ENCODE measurements at places on chromosomes 7 and 10.

DNA sequence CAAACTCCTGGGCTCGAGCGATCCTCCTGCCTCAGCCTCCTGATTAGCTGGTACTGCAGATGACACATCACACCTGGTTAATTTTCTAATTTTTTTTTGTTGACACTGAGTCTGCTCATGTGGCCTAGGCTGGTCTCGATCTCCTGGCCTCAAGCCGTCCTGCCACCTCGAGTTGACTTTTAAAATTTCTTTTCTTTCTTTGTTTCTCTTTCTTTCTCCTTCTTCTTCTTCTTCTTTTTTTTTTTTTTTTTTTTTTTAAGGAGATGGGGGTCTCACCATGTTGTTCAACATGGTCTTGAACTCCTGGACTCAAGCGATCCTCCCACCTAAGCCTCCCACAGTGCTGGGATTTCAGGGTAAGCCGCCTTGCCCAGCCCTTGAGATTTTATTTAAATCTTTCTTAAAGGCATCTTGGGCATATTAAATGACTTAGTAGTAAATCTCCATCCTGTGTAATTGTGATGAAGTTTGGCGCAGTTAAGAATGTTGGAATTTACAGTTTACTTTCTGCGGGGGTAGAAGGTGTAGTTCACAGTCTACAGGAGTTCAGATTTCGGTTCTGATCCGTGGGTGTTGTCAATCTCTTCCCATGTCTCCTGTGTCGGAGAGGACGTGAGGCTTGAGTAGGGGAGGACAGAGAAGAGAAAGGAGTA lies 1.0 kb upstream of the ITGA8 start:
- DNase-seq, result no peak

GRCh38 chr10:48470893-48471805 lies 133.7 kb downstream of the ARHGAP22 start:
- no peak for DNase-seq

GRCh38 chr10:21114683-21115082 lies 217.6 kb upstream of the NEBL start:
- DNase-seq, result no peak

DNA sequence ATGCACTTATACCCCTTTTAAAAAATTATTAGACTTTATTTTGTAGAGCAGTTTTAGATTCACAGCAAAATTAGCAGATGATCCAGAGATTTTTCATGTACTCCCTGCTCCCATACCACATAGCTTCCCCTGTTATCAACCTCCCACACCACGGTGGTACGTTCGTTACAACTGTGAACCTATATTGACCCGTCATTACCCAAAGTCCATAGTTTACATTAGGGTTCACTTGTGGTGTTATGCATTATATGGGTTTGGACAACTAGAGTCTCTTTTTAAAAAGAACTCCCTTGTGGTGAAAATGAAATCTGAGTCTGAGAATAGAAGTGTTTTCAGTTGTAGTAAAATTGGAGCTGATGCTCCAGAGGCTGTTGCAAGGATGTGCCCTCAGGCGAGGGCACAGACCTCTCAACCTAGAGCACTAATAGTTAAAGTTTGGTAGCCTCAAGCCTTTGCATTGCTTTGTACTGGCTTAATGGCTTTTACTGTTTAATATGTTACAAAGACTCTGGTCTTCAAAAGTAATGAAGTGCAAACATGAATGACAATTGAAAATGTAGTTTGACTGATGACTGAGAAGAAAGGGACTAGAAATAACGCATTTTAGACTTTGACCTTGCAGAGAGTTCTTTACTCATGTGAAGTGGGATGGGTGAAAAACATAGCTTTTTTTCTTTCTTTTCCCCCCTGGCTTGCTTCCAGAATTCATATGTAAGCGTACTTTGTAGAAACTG lies 30.6 kb upstream of the CSTF2T start:
- DNase-seq, result no peak

- DNase-seq, result no peak
Measured at GRCh38 chr7:3537210-3537875, 236.3 kb downstream of the SDK1 start.

DNA sequence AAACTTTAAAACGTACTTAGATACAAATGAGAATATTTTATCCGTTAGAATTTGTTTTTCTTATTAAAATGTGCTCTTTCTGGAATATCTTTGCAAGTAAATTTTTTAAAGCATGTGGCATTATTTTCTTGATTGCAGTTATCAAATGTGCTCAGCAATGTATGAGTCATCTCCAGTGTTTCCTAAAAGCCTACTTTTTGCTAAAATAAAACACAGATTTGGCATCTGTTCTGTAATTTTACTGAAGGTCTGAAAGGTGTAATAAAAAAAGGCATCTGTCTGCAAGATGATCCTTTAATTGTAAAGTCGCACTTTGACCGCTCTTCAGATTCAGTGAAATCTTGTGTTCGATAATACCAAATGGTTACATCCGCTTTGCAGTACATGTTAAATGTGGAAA lies 3.4 kb downstream of the GNAT3 start:
- no peak for DNase-seq

DNA sequence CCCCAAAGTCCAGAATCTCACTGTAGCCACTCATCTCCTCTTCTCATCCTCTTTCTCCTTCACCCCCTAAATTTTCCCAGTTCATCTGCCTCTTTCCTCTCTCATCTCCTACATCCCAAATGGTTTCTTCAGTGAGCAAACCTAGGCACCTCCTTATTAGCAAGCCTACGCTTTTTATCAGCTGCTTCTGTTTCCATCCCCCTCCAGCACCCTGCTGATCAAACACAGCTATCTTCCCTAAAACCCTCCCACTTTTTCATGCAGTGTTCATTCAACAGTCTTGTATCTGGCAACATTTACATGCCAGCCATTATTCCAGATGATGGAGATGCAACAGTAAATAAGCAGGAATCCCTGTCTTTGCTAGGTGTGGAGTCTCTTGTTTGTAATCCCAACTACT lies 3.3 kb upstream of the ABRAXAS2 start:
- no peak for DNase-seq

GRCh38 chr7:84949501-84949900 lies 237.4 kb downstream of the SEMA3D start:
- no peak for DNase-seq

GRCh38 chr10:49294731-49295130 lies 4.2 kb upstream of the C10orf71 start:
- no peak for DNase-seq

DNA sequence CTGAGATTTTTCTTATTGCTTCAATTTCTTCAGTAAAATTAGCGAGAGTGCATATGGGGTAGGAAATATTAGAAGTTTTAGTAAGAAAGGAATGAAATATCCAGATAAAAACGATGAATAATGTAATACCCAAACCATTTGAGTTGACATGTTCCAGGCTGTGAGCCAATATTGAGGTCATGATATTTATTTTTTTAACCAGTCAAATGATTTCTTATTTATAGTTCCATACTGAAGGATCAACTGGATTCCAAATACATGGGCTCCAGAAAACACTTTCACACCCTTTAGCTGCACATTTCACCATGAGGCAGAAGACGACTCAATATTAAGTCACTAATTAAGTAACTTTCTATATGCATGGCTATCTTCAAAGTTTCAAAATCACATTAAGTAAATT lies 312.5 kb downstream of the PPP1R3A start:
- no peak for DNase-seq

DNA sequence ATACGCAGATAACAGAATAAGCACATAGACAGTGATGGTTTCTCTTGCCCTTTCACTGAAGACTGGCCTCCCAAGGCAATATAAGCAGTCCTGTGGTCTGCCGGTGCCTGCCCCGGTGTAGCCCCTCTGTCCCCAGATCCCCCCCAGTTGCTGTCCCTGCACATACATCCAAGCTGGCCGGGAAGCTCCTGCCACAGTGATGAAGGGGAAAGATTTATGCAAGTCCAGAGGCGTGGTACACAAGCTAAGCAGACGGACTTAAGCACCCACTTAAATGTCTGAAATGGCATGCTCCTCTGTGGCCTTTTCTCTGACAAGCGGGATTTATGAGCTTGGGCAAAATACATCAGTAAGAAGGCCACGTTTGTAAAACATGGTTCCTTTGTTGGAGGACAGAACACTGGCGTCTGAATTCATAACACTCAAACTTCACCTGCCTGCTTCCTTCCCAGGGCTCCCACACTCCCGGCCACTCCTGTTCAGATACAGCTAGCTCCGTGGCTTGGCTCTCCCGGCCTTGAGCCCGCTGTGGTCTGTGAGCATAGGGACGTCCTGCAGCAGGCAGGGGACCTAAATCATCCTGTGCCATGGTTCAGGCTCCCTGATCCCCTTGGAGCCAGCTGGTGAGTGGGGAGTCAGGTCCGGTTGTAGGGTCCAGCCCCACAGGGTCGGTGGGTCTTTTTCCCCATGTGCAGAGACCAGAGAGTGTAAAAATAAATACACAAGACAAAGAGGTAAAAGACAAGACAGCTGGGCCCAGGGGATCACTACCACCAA lies 61.7 kb upstream of the PPP2R2D start:
- no peak for DNase-seq

- DNase-seq, result no peak
Measured at GRCh38 chr7:103752995-103753394, 236.5 kb downstream of the RELN start.

DNA sequence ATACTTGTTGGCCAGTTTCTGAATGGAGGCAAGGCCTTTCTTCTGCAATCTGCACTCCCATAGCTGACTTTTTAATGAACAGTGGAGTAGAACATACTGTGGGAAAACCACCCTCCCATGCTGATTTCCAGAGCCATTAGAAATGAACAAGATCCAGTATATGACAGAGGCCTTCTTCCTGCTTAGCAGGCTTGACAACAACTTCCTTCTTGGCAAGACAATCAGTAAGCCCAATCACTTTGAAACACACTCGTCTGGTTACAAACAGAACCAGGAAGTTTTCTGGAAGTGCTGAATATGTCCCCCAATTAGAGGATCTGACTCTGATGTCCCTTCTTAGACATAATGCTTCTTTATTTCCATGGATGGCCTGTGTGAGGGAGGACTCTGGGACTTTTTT lies 103.4 kb downstream of the SAMD9 start:
- no peak for DNase-seq

DNA sequence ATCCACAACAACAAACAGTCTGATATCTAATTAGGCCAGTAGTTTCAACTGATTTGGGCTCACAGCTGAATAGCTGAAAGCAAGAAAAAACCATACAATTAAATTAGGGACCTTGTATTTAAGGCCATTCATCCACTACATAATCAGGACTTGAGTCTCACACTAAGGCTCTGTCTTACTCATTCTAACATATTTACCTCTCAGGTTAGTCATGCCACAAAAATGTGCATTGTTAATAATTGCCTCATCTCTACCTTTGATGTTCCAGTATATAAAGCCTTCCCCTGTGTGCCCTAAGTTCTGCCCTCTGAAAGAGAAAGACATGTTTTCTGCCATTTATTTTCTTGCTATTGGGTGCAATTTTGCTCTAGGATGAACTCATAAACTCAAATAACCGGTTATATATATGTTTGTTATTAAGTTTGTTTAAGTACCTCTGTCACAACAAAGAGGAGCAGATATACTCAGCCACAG lies 5.3 kb upstream of the C1GALT1 start:
- no peak for DNase-seq

- no peak for DNase-seq
Measured at GRCh38 chr7:142391191-142391992, 133.5 kb upstream of the PRSS58 start.

DNA sequence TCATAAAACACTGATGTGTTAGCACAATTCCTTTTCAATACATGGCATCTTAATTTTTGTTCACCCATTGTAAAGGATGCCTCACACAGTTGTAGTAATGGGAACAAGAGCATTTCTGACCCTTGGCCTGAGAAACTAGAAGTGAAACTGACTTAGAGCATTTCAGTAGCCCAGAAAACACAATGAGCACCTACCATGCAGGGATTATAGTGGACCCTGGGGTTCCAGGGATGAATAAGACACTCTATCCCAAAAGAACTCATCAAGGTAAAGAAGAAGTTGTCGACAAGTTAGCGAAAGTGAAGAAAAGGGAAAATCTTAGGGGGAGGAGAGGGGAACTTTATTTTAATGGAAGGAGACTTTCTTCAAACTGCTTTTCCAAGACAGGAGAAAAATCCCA lies 125.6 kb downstream of the NT5C2 start:
- DNase-seq, result no peak

DNA sequence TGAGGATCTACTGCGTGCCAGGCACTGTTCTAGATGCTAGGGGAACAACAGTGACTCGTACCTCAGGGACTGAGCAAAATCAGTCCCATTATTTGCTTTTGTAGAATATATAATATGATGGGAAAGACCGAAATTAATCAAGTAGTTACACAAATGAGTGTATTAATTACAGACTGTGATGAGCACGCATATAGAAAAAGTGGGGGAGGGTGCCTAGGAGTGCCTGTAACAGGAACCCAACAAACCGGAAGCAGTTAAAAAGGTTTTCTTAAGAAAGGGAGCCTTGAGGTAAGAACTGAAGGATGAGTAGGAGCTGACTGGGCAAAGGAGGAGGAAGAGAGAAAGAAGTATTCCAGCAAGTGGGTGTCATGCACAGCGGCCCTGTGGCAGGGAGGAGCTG lies 28.2 kb upstream of the IL6 start:
- no peak for DNase-seq

- DNase-seq, result no peak
Measured at GRCh38 chr7:153322991-153323390, 563.4 kb downstream of the ACTR3B start.

DNA sequence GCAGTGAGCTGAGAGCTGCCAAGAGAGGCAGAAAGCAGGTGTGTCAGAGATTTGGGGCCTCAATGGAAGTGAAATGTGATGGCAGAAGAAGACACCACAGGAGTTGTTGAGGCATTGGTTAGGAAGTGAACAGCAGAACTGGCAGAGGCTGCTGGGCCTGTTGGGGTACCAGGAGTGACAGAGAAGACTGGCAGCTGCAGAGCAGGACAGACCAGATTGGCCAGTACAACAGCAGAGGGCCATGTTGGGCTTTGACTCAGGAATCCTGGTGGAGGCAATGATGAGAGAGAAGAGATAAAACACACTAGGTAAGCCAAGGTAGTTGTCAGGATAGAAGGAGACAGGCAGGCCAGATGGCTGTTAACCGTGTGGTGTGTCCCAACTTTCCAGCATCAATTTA lies 19.9 kb upstream of the HERPUD2 start:
- DNase-seq, result no peak

- DNase-seq, result no peak
Measured at GRCh38 chr10:18216482-18216881, 76.3 kb downstream of the CACNB2 start.

GRCh38 chr10:26494018-26494417 lies 55.9 kb downstream of the APBB1IP start:
- DNase-seq, result no peak

DNA sequence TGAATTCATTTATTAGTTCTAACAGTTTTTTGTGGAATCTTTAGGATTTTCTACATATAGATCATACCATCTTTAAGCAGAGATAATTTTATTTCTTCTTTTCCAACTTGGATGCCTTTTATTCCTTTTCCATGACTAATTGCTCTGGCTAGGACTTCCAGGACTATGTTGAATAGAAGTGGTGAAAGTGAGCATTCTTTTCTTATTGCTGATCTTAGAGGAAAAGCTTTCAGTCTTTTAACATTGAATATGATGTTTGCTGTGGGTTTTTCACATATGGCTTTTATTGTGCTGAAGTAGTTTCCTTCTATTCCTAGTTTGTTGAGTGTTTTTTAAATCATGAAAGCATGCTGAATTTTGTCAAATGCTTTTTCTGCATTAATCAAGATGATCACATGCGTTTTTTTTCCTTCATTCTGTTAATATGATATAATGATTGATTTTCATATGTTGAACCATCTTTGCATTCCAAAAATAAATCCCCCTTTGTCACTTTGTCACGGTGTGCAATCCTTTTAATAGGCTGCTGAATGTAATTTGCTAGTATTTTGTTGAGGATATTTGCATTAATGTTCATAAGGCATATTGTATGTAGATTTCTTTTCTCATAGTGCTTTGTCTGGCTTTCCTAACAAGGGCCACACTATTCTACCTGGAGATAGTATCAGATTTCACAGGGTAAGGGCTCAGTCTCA lies 92.9 kb downstream of the ZNF467 start:
- DNase-seq, result no peak
